H4 (cell line): ENCODE measurements at places on chromosomes 5 and 9. TPM values are rescaled to one million over a fixed set of nuclear protein-coding genes. Genes with fewer than 3 reads are reported as not detected.

C9orf153 gene
- total RNA-seq = not detected in 2 replicates

DDX4 gene
- not detected in 2 replicates for total RNA-seq

GRCh38 chr9:76690973-76691370 is 73.3 kb upstream of the PCA3 start:
- no peak for DNase-seq

GRCh38 chr5:158639881-158640592 is 459.7 kb downstream of the EBF1 start:
- DNase-seq = peak; percentile 3

DMRT2 gene
- 0.08 and 0.77 TPM in 2 replicates for total RNA-seq
